ENCODE measurements at places on chromosomes 11 and 22.

DNA sequence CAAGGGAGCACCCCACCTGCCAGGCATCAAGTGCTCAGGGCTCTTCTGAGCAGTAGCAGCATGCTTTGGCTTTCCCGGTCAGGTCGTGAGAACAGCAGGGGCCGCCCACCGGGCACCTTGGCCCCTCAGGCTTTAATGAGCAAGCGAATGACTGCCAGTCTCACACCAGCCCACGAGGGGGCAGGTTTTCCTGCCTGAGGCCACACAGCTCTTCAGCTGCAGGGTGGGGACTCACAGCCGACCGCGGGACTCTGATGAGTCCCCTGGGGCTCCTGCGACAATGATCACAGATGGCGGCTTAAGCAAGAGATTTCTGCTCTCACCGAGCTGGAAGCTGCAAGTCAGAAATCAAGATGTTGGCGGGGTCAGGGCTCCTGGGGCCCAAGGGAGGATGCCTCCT, 14.3 kb upstream of the FGF19 start:
- H3K4me3 ChIP-seq = no peak overlapping the region
- no peaks in the 10 kb centered on the region for H3K4me1 ChIP-seq
- no peak overlapping the region for H3K27ac ChIP-seq

DNA sequence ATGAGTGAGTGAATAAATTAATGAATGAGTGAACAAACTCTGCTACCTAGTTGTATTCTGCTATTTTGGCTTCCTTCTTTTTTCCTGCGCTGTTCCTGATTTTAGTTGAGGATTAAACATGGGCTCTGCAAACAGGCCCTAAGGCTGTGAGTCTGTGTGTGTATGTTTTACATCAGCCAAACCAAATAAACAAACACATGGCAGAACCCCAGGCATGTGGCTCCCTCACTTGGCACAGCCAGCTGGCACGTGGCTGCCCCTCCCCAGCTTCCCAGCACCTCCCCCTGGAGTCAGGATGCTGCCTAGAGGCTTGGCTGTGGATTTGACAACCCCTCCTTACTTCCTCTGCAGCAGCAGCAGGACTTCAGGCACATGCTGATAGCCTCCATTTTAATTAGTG, 593.2 kb downstream of the INSC start:
- DNase-seq = peak; percentile 24
- no peak overlapping the region for H3K27ac ChIP-seq
- no peaks in the 10 kb centered on the region for H3K27me3 ChIP-seq
- no peaks in the 10 kb centered on the region for H3K36me3 ChIP-seq
- peaks cover 10% of the 10 kb centered on the region for H3K4me1 ChIP-seq
- H3K4me3 ChIP-seq = no peak overlapping the region

GRCh38 chr22:48405741-48406140, 1421.9 kb downstream of the BRD1 start:
- no peaks in the 10 kb centered on the region for H3K27me3 ChIP-seq
- no peak overlapping the region for H3K27ac ChIP-seq
- no peak for DNase-seq
- H3K36me3 ChIP-seq = no peaks in the 10 kb centered on the region
- H3K4me3 ChIP-seq = no peak overlapping the region

DNA sequence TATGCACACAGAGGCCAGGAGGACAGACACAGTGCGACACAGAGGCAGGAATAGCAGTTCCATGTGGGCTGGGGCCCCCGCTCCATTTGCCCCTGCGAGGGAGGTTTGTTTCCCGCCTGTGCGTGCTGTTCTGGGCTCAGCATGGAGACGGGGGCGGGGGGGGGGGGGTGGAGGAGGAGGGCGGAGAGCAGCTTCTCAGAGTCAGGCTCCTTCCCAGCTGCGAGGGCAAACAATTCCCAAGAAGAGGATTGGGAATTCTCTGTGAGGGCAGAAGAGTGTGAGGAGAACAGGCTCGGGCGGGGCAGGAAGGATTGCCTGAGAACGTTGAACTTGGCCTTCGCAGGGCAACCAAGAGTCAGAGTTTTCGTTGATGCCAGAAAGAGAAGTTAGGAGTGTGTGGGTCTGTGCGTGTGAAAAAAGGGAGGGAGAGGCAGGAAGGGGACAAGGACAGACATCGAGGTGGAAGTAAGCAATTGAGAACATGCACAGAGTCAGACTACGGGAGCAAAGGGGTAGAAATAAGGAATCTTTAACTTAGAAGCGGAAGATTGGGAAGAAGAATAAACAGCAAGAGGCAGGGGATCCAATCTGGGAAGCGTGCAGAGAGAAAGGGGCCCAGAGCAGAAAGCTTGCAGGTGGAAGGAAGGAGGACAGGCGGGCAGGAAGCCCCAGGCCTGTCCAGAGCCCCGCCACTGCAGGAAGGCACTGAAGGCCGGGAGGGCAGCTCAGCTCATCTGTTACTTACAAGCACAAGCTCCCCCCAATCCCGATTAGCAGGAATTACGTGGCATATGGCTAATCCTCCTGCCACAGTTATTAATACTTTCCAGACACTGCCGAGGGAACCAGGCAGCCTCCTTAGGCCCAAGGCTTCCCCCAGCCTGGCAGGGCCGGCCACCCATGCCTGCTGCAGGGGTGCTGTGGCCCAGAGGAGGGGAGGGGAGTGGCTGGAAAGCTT, 15.6 kb upstream of the JAM3 start:
- H3K4me3 ChIP-seq = no peak overlapping the region
- peak overlapping the region; percentile 31 for H3K27ac ChIP-seq
- H3K27me3 ChIP-seq = no peaks in the 10 kb centered on the region
- H3K4me1 ChIP-seq = peaks cover 3% of the 10 kb centered on the region
- no peaks in the 10 kb centered on the region for H3K36me3 ChIP-seq
- DNase-seq = no peak

DNA sequence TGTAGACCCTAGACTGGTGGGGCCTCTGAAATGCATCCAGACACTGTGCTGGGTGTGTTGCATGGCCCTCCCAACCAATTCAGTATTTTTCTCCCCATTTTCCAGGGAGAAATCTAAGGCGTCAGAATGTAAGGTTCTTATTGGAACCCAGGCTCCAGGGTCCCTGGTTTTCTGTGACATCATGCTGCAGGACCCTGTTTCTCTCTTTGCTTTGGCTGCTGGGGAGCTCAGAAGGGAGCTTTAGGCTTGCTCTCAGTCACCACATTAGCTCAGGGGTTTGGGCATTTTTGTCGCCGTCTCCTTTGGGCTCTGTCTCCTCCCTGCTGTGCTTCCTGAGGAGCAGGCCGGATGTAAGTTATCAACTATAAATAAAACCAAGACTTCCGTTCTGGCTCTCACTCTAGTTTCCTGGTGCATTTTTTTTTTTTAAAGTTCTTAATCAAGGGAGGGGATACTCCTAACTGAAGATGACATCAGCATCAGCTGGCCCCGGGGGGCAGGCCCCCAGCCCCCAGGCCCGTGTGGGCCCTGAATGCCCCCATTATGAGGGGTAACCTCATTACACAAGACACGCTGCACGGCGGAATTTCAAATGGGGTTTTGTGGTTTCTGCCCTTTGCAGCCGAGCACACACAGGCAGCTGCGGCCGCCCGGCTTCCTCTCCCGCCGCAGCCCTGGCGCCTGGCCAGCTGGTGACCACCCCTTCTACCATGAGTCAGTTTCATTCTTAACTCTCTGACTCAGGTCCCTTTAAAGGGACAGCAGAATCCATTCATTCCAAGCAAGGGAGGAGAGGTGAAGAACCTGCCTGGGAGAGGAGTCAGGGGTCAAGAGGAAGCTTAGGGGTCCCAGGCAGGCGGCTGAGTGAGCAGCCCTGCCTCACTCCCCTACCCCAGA, 3.2 kb downstream of the MYEOV start:
- H3K27ac ChIP-seq = peak overlapping the region; percentile 75
- no peak overlapping the region for H3K4me3 ChIP-seq
- peaks cover 4% of the 10 kb centered on the region for H3K4me1 ChIP-seq
- peak; percentile 90 for DNase-seq

DNA sequence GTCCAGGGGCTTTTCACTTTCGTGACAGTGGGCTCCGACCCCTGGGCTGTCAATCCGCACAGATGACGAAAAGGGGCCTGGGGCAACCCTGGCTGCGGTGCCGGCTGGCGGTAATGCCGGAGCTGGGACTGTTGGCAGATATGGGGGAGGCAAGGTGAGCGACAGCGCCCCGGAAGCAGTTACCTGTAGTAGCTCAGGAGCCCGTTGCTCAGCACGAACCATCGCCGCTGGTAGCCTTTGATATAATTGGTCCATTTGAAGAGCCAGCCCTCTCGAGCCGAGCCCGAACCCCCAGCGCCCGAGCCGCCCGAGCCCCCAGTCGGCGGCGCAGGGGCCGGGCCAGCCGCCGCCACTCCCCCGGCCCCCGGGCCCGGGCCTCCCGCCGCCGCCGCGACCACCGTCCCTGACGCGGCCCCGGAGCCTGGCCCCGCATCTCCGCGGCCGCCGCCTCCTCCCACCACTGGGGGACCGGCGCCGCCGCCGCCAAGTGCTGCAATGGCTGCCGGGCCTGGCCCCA, 396 bp downstream of the OSBP start:
- H3K36me3 ChIP-seq = peaks cover 3% of the 10 kb centered on the region
- peaks cover 44% of the 10 kb centered on the region for H3K4me1 ChIP-seq
- DNase-seq = peak; percentile 13
- peak overlapping the region; percentile 68 for H3K4me3 ChIP-seq
- no peaks in the 10 kb centered on the region for H3K27me3 ChIP-seq

GRCh38 chr11:66617155-66617834, 865 bp downstream of the RBM14 start:
- no peaks in the 10 kb centered on the region for H3K36me3 ChIP-seq
- H3K27me3 ChIP-seq = no peaks in the 10 kb centered on the region
- peaks cover 33% of the 10 kb centered on the region for H3K4me1 ChIP-seq
- H3K27ac ChIP-seq = peak overlapping the region; percentile 97
- H3K4me3 ChIP-seq = peak overlapping the region; percentile 76

DNA sequence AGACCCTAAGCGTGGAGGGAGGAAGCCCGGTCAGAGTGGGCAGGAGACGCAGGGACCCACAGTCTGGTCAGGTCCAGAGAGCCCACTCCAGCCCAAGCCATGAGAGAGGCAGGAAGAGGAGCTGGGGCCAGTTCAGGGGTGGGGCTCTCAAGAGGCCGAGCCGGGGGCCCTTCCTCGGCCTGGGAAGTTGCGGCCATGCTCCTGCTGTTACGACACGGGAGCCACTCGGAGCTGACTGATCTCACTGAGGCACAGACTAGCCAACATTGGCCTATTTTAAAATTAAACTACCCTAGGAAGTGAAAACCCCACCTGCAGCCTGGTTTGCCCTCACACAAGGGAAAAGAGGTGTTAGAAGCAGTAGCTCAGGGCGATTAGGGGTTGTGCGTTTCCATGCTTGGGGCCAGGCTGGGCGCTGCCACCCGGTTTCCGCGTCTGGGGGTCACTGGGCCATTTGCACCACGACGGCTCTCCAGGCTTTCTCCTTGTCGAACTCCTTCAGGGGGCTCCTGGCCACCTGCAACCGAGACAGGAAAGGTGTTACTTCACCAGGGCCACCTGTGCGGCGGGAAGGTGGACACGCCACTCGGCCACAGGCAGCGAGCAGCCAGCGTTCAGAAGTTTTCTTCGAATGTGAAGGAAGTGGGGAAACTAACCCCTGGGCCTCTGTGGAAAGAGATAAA, 3.2 kb upstream of the TTLL8 start:
- H3K4me1 ChIP-seq = no peaks in the 10 kb centered on the region
- no peak overlapping the region for H3K4me3 ChIP-seq
- H3K27me3 ChIP-seq = peaks cover 4% of the 10 kb centered on the region
- no peak overlapping the region for H3K27ac ChIP-seq
- no peak for DNase-seq
- H3K36me3 ChIP-seq = no peaks in the 10 kb centered on the region

DNA sequence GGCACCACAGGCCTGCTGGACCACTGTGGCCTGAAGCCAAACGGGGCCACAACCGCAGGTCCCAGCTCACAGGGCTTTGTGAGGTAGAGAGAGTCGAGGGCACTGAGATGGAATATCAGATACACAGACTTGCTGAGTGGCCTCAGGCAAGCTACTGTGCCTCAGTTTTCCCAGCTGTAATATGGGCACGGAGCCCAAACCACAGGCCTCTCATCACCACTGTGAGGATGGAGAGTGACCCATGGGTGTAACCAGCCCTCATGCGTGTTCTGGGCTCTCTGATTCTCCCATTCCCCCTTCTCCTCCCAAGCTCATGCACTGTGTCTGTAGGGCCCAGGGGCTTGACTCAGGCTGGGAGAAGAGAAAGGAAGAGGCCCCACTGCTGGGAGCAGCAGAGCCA, 4.2 kb downstream of the UNC93B1 start:
- DNase-seq = no peak
- no peak overlapping the region for H3K27ac ChIP-seq
- H3K4me1 ChIP-seq = no peaks in the 10 kb centered on the region
- no peaks in the 10 kb centered on the region for H3K36me3 ChIP-seq

GRCh38 chr11:131186629-131187101, 183.8 kb upstream of the NTM start:
- H3K27ac ChIP-seq = no peak overlapping the region
- no peak overlapping the region for H3K4me3 ChIP-seq
- no peak for DNase-seq
- no peaks in the 10 kb centered on the region for H3K36me3 ChIP-seq

GRCh38 chr11:75142714-75143419, 8.0 kb upstream of the SLCO2B1 start:
- no peaks in the 10 kb centered on the region for H3K27me3 ChIP-seq
- H3K27ac ChIP-seq = no peak overlapping the region
- peak; percentile 65 for DNase-seq
- no peak overlapping the region for H3K4me3 ChIP-seq

DNA sequence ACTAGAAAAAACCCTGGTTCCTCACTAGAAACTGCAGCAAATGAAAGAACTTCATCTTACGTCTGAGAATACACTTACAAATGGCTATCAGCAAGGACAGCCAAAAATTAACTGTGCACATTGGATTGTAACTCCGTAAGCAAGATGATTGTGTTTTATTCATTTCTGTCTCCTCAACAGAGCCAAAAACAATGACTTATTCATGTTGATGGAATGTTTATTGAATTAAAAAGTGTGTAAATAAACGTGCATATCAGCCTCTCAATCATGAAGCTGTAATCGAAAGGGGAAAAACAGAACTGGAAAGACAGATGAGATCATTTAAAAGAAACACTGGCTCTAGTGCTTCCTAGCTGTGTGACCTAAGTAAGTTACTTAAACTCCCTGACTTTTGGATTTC, 307.5 kb upstream of the ZC3H12C start:
- no peak overlapping the region for H3K27ac ChIP-seq
- no peaks in the 10 kb centered on the region for H3K36me3 ChIP-seq
- H3K4me1 ChIP-seq = peaks cover 4% of the 10 kb centered on the region

DNA sequence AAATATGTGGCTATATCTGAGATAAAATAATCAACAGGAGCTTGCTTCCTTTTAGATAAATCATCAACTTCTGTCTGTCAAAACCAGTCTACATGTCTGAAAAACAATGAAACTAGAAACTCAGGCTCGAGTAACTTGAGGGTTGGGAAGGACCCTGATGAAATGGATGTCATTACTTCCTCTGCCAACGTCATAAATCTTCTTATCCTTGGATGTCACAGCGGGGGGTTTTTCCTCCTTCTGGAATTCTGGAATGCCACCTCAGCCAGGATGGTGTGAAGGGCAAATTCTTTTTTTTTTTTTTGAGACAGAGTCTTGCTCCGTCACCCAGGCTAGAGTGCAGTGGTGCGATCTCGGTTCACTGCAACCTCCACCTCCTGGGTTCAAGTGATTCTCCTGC, 13.4 kb downstream of the LGR4 start:
- H3K27me3 ChIP-seq = no peaks in the 10 kb centered on the region
- DNase-seq = no peak
- no peaks in the 10 kb centered on the region for H3K36me3 ChIP-seq
- H3K4me1 ChIP-seq = peaks cover 30% of the 10 kb centered on the region
- H3K27ac ChIP-seq = no peak overlapping the region

- H3K27ac ChIP-seq = peak overlapping the region; percentile 78
- peaks cover 39% of the 10 kb centered on the region for H3K4me1 ChIP-seq
- H3K36me3 ChIP-seq = no peaks in the 10 kb centered on the region
- no peak for DNase-seq
- peak overlapping the region; percentile 27 for H3K4me3 ChIP-seq
These were observed 186.4 kb downstream of the BLID start for GRCh38 chr11:121929581-121929980.
